ENCODE measurements at places on chromosomes 1 and 21.
A peak's percentile ranks its signal among the peaks of the same experiment; 100 is the strongest.

GRCh38 chr1:59316497-59317128 is 19.7 kb downstream of the FGGY start:
- peak; percentile 84 for DNase-seq

- DNase-seq, result peak; percentile 94
Observed at GRCh38 chr1:46036894-46037839, 95.3 kb downstream of the PIK3R3 start.

DNA sequence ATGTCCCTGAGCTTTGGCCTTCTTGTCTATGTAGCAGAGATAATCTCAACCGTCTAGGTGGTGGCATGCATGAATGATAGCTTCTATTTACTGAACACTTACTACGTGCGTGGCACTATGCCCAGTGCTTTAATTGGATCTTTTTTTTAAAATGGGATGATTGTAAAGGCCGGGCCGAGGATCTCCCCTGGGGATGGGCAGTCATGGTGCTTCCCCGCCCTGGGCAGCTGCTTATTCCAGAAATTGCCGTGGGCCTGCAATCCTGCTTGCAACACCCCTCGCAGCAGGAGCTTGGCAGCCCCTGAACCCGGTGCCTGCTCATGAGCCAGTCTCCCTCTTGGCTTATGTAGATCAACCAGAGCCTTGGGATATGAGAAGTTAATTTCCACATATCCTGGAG is 360.7 kb downstream of the CAMTA1 start:
- DNase-seq, result no peak

GRCh38 chr1:91546301-91546581 is 45.6 kb downstream of the CDC7 start:
- no peak for DNase-seq

DNA sequence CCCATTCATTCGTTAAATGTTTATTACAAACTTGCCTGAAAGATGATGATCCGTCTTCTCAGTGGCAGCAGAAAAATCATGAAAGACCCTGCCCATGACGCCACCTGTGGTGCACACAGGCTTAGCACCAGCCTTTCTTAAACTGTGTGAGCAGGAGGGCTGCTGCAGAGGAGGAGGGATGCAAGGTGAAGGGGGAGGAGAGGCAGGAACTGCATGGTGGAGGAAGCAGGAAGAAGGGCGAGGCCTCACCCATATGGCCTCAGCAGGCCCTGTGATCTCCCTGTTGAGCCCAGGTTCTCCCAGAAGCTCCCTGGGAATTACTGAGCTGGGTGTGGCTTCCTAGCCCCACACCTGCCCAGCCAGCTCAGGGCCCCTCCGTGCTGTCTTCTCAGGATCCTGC is 25.0 kb upstream of the RD3 start:
- no peak for DNase-seq

DNA sequence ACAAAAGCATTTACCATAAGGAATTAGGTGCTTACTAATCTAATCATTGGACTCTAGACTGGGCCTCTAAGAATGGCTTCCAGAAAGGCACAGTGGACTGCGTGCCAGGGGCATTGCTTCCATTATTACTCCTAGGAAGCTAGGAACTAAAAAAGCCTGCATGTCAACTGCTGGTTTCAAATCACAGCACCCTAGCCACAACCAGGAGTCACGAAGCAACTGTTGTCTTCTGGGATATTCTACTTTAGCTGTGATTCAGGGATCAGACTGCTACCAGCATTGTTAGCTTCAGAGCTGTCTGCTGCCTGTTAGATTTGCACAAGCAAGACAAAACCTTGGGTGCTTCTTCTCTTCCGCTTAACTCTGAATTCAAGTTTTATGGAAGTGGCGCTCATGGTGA is 38.3 kb downstream of the DNM3 start:
- DNase-seq, result no peak

- DNase-seq, result no peak
Observed at GRCh38 chr1:100612540-100612939, 74.6 kb downstream of the GPR88 start.

DNA sequence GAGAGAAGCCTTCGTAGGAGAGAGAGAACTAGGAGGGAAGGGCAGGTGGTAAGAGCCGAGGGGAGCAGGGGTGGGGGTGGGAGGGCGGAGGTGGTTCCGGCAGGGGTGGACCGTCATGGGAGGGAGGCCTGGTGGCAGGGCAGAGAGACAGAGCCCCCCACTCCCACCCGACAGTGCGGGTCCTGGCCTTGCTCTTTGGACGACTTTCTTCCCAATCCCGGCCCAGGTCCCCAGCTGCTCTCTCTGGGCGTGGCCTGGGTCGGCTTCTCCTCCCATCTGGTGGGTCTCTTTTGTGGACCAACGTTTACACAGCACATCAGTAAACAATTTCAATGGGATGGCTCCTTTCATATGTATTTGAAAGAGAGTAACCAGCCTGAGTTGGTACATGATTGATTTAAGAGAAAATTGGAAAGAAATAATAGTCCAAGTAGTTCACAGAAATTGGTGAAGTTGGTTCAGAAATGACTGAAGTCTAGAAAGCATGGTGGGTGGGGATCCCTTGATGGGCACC is 56.9 kb downstream of the LDLRAD2 start:
- DNase-seq, result no peak

GRCh38 chr1:167168424-167168823 is 52.3 kb upstream of the POU2F1 start:
- no peak for DNase-seq

DNA sequence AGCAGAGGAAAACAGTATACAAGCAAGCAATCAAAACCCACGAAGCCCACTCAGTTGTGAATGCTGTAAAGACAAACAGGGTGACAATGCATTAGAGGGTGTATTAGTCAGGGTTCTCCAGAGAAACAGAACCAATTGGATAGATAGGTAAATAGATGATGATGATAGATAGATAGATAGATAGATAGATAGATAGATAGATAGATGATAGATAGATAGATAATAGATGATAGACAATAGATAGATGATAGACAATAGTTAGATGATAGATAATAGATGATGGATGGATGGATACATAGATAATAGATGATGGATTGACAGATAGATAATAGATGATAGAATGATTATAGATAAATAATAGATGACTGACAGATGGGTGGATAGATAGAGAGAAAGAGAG is 48.3 kb downstream of the LRRC38 start:
- no peak for DNase-seq

- no peak for DNase-seq
Observed at GRCh38 chr1:152343006-152343405, 16.8 kb downstream of the FLG2 start.

GRCh38 chr1:246793356-246793896 is 69.2 kb downstream of the SCCPDH start:
- DNase-seq, result no peak

GRCh38 chr21:22885614-22886013 is 1887.4 kb downstream of the NCAM2 start:
- DNase-seq, result no peak
